ENCODE measurements at places on chromosomes 5 and 9. TPM values are rescaled to one million over a fixed set of nuclear protein-coding genes. Genes with fewer than 3 reads are reported as not detected.
A peak's percentile ranks its signal among the peaks of the same experiment; 100 is the strongest.

The PCDHA1 gene
- not detected for total RNA-seq

The CCL27 gene
- total RNA-seq: 0.41 TPM

GRCh38 chr9:133423216-133423615 is 1.0 kb downstream of the ADAMTS13 start:
- no peak overlapping the region for H3K4me3 ChIP-seq
- no peak for DNase-seq
- H3K27ac ChIP-seq: no peak overlapping the region
- H3K36me3 ChIP-seq: peaks cover 5% of the 10 kb centered on the region
- H3K27me3 ChIP-seq: peaks cover 34% of the 10 kb centered on the region
- H3K4me1 ChIP-seq: peaks cover 8% of the 10 kb centered on the region

DNA sequence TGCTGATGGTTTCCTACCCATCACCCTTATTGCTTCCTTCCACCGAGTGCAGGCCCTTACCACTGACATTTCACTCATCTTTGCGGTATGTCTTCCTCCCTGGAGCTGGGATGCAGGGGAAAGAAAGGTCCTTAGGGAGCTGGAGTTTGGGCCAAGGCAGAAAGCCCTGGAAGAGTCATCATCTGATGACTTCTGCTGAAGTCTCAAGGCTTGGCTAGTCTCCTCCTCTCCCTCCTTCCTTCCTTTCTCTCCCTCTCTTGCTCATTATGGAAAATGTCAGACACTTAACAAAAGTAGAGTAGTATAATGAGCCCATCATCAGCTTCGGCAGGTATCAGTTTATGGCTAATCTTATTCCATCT is 40.0 kb downstream of the LARP1 start:
- H3K4me3 ChIP-seq: no peak overlapping the region
- peak overlapping the region; percentile 70 for H3K27ac ChIP-seq
- H3K27me3 ChIP-seq: no peaks in the 10 kb centered on the region
- DNase-seq: no peak

GRCh38 chr5:55701462-55702103 is 10.5 kb downstream of the SLC38A9 start:
- H3K4me3 ChIP-seq: no peak overlapping the region
- H3K36me3 ChIP-seq: peaks cover 9% of the 10 kb centered on the region
- H3K27me3 ChIP-seq: no peaks in the 10 kb centered on the region
- DNase-seq: no peak

DNA sequence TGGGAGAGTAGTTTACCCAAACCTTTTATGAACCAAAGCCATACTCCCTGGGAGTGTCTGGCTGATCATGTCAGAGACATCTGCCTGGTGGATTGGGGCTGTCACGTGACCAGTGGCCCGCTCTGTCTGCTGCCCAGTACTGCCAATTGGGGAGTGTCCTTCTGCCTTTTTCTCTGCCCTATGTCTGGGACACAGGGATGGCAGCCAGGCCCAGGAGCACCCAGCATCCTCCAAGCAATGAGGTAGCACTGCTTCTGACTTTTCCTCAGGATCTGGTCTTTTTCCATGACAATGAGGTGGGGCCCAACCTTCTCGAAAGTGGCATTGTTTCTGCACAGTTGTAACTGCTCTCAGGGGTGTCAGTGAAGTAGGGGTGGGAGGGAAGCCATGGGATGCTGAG is 21.8 kb downstream of the DAPK1 start:
- DNase-seq: no peak
- H3K4me1 ChIP-seq: peaks cover 14% of the 10 kb centered on the region
- H3K27me3 ChIP-seq: no peaks in the 10 kb centered on the region
- no peak overlapping the region for H3K4me3 ChIP-seq
- no peaks in the 10 kb centered on the region for H3K36me3 ChIP-seq

GRCh38 chr9:137305060-137305797 is 3.2 kb upstream of the NRARP start:
- peaks cover 40% of the 10 kb centered on the region for H3K27me3 ChIP-seq
- H3K27ac ChIP-seq: peak overlapping the region; percentile 91
- H3K36me3 ChIP-seq: no peaks in the 10 kb centered on the region
- H3K4me3 ChIP-seq: peak overlapping the region; percentile 55
- H3K4me1 ChIP-seq: peaks cover 66% of the 10 kb centered on the region

DNA sequence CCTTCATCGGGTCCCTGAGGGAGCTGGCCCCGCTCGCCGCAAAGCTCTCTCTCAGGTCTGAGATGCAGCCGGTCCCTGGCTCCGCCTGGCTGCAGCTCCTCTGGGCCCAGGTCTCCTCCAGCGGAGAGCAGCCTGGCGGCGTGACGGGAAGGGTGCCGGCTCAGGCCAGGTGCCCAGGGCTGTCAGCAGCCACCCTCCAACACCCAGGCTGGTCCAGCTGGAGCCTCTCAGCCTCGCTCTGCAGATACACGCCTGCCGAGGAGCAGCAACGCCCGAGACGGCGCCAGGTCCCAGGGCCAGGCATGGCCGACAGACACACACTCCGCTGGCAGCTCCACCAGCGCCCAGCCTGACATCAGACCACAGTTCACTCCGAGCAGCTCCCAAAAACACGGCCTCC is 25.6 kb downstream of the FAM163B start:
- no peak overlapping the region for H3K4me3 ChIP-seq
- peaks cover 53% of the 10 kb centered on the region for H3K4me1 ChIP-seq
- H3K27me3 ChIP-seq: peaks cover 52% of the 10 kb centered on the region
- H3K36me3 ChIP-seq: no peaks in the 10 kb centered on the region
- peak overlapping the region; percentile 81 for H3K27ac ChIP-seq
- DNase-seq: peak; percentile 91

DNA sequence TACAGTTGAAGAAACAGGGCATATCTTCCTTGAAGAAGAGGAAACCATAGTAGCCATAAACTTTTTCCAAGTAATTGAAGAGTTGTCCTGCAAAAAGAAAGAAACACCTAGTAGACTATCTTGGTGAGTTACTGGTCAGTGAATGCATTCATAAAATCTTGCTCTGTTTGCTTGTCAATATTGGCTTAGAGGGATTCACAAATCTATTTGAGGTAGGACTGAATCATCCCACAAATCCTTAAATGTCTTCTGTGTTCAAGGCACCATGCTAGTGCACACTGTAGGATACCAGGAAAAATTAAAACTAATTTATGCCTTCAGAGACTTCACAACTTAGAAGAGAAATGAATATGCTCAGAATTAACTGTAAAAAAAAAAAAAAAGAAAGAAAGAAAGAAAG is 57.6 kb downstream of the GRAMD2B start:
- peaks cover 84% of the 10 kb centered on the region for H3K36me3 ChIP-seq
- H3K27me3 ChIP-seq: no peaks in the 10 kb centered on the region
- no peak for DNase-seq
- H3K27ac ChIP-seq: peak overlapping the region; percentile 62
- no peak overlapping the region for H3K4me3 ChIP-seq

- H3K4me3 ChIP-seq: peak overlapping the region; percentile 78
- H3K4me1 ChIP-seq: peaks cover 16% of the 10 kb centered on the region
- no peak overlapping the region for H3K27ac ChIP-seq
- no peak for DNase-seq
- no peaks in the 10 kb centered on the region for H3K27me3 ChIP-seq
These were observed 1.3 kb downstream of the BRD3OS start for GRCh38 chr9:134026581-134026980.

DNA sequence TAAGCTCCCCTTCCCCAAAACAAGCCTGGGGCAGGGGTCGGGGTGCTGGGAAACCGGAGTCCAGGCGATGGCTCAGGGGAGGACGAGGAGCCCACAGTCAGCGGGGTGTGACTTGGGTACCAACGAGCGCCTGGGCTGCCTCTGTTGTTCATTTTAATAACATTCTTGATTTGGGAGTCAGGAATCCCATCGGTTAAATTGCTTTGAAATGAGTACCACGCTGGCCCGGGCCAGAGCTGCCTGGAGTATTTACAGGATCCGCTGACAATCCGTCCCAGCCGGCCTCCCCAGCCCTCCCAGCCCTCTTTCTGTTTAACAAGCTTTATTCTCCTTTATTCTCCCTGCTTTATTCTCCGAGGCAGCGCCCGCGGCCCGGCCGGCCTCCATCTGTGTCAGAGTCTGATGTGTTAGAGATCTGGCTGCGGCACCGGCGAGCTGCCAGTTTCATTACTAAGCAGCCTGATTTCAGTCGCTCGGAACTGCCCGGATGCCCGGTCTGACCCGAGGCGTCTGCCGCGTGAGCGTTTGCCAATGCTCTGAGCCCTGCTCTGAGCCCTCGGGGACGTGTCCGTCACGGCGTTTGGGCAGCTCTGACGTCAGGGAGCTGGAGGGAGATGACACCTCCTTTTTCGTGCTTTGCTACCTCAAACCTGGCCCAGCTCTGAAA is 16.5 kb upstream of the QRFP start:
- H3K27ac ChIP-seq: no peak overlapping the region
- H3K4me3 ChIP-seq: no peak overlapping the region
- peaks cover 40% of the 10 kb centered on the region for H3K27me3 ChIP-seq
- no peaks in the 10 kb centered on the region for H3K36me3 ChIP-seq
- H3K4me1 ChIP-seq: no peaks in the 10 kb centered on the region
- DNase-seq: no peak

DNA sequence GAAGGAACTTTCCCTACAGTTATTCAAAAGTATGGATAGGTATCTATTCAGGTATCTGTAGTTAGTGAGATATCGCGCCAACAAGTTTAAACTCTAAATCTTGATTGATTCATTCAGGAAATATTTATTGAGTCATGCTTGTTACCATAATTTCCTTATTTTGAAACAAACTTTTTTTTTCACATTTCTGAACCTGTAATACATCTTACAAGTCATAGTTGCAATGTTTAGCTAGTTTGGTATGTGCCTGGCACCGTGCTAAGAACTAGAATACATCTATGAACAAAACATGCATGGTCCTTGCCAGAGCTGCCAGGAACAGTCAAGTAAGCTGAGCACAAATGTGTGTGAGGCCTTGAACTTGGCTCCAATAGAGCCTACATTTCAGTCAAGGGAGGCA is 226.4 kb downstream of the PCSK5 start:
- no peak overlapping the region for H3K4me3 ChIP-seq
- H3K27ac ChIP-seq: no peak overlapping the region
- H3K36me3 ChIP-seq: no peaks in the 10 kb centered on the region
- peaks cover 5% of the 10 kb centered on the region for H3K4me1 ChIP-seq
- no peaks in the 10 kb centered on the region for H3K27me3 ChIP-seq

- H3K4me3 ChIP-seq: no peak overlapping the region
- peaks cover 31% of the 10 kb centered on the region for H3K27me3 ChIP-seq
- peaks cover 5% of the 10 kb centered on the region for H3K4me1 ChIP-seq
These were observed 62.3 kb downstream of the GTF3C4 start for GRCh38 chr9:132732326-132733259.

DNA sequence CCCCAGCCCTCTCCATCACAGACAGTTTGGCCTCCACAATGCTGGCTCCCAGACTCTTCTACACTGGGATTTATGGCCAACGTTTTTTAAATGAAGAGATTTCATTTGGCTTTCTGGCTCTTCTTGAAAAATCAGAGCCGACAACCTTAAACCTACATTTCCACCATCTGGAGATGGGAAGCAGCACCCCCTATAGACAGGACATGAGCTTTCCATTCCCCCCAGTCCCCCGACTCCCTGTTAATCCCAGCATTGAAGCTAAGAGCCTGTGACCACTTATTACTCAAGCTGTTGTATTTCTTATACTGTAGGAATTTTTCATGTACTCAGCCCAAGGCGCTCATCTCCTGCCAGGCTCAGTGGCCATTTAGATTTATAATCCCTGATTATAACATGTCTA is 34.0 kb upstream of the AFAP1L1 start:
- no peak for DNase-seq
- no peak overlapping the region for H3K4me3 ChIP-seq
- H3K27ac ChIP-seq: no peak overlapping the region

- no peaks in the 10 kb centered on the region for H3K36me3 ChIP-seq
- no peak overlapping the region for H3K4me3 ChIP-seq
- H3K27me3 ChIP-seq: no peaks in the 10 kb centered on the region
These were observed 20.6 kb upstream of the CRB2 start for GRCh38 chr9:123335193-123335985.

DNA sequence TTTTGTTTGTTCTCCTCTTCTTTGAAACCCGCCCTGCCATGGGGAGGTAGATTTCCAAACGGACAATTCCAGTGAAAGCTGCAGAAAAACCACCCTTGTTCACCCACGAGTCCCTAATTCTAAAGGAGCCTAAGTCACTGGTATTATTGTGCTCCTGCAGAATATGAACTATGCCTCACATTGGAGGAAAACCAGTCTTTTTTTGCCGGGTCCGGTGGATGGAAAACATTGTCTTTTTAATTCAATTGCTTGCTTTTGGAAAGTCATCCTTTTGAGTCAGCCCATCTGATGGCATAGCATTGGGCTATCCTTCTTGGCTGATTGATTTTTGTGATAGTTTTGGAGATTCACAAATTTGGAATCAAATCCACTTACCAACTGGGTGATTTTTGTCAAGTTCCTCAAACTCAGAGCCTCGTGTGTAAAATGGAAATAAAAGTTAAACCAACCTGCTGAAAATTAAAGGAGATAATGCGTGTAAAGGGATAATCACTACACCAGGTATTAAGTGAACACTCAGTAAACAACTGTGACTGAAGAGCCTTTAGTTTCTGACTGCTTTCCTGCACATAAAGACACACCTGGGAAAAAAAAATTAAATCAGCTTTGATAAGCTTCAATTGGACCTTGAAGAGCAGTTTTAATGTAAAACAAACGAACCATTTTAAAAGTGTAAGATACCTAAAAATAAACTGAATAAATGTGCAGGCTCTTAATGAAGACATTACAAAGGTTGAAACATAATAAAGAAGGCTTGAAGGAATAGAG is 780 bp upstream of the CCNJL start:
- no peaks in the 10 kb centered on the region for H3K27me3 ChIP-seq
- no peak for DNase-seq
- peak overlapping the region; percentile 83 for H3K27ac ChIP-seq
- peak overlapping the region; percentile 85 for H3K4me3 ChIP-seq

DNA sequence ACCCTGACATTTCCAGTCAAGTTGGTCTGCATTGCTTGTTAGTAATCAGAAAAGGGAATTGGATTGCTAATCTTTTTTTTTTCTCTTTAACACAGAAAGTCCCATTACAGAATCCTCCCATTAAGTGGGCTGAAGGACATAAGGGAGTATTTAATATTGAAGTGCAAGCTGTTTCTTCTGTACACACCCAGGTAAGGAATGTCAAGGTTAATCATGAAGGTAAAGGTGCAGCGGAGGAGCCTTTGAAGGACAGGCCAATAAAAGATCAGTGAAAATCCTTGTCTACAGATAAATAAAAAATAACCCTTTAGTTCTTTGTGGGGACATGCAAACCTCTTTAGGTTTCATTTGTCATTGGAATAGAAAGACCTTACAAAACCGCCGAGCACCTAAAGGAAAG is 161.4 kb downstream of the DOCK8 start:
- DNase-seq: no peak
- no peaks in the 10 kb centered on the region for H3K36me3 ChIP-seq
- peaks cover 17% of the 10 kb centered on the region for H3K4me1 ChIP-seq
- H3K27me3 ChIP-seq: peaks cover 11% of the 10 kb centered on the region

Data from left ventricle myocardium inferior (tissue), 1 donor.